A549 treated with CpdA at 1 μM for 4 hours (cell line): ENCODE measurements at places on chromosomes 5 and 9. TPM values are rescaled to one million over a fixed set of nuclear protein-coding genes. Genes with fewer than 3 reads are reported as not detected.

The DNM1 gene
- total RNA-seq: 82.3 to 102 TPM (median 86.9 TPM) in 5 replicates

The TBCA gene
- total RNA-seq: 270 to 339 TPM (median 291 TPM) in 5 replicates

The ACSL6 gene
- 0.06 to 0.24 TPM (median 0.17 TPM) in 4 of 5 replicates, not detected in the other for total RNA-seq

The SPINK6 gene
- 0.26 to 1.4 TPM (median 0.37 TPM) in 5 replicates for total RNA-seq

The PCDHB4 gene
- 0.03 to 0.09 TPM (median 0.06 TPM) in 4 of 5 replicates, not detected in the other for total RNA-seq

The PCDHGB2 gene
- 0.07 to 0.19 TPM (median 0.17 TPM) in 5 replicates for total RNA-seq

The UBQLN1 gene
- total RNA-seq: 103 to 128 TPM (median 111 TPM) in 5 replicates

The TMEM161B gene
- 8.0 to 11.4 TPM (median 8.9 TPM) in 5 replicates for total RNA-seq

The GABRA6 gene
- total RNA-seq: not detected in 5 replicates

The SGCD gene
- 3.7 to 5.2 TPM (median 4.3 TPM) in 5 replicates for total RNA-seq

The LOX gene
- 0.71 to 1.6 TPM (median 1.4 TPM) in 5 replicates for total RNA-seq

The ANKRD33B gene
- total RNA-seq: 10.0 to 11.2 TPM (median 10.9 TPM) in 5 replicates

The GFI1B gene
- total RNA-seq: 0.07 TPM in 1 of 5 replicates, not detected in the others

The C7 gene
- total RNA-seq: not detected in 5 replicates

The SLC36A3 gene
- total RNA-seq: not detected in 5 replicates

The INSYN2B gene
- total RNA-seq: 0.61 to 1.2 TPM (median 0.91 TPM) in 5 replicates

The PLPPR1 gene
- not detected in 5 replicates for total RNA-seq

The DRD1 gene
- total RNA-seq: 0.83 to 1.4 TPM (median 1.0 TPM) in 5 replicates

The PCDHGA9 gene
- total RNA-seq: 0.06 to 0.14 TPM (median 0.08 TPM) in 3 of 5 replicates, not detected in the others

The FPGS gene
- 45.8 to 52.2 TPM (median 47.7 TPM) in 5 replicates for total RNA-seq

The EGFL7 gene
- 39.5 to 60.2 TPM (median 52.8 TPM) in 5 replicates for total RNA-seq

The GKAP1 gene
- total RNA-seq: 4.5 to 6.4 TPM (median 5.5 TPM) in 5 replicates

The SAPCD2 gene
- total RNA-seq: 13.9 to 28.6 TPM (median 24.4 TPM) in 5 replicates

The GPRIN1 gene
- 7.1 to 9.4 TPM (median 9.1 TPM) in 5 replicates for total RNA-seq

The ZNF483 gene
- 0.53 to 0.85 TPM (median 0.69 TPM) in 5 replicates for total RNA-seq

The SHISAL2B gene
- total RNA-seq: not detected in 5 replicates

The TAF1L gene
- total RNA-seq: not detected in 5 replicates

The ENTPD8 gene
- 0.21 to 0.52 TPM (median 0.28 TPM) in 5 replicates for total RNA-seq

The PNPLA7 gene
- 0.54 to 0.97 TPM (median 0.84 TPM) in 5 replicates for total RNA-seq

The TMEM215 gene
- not detected in 5 replicates for total RNA-seq

The MYMK gene
- not detected in 5 replicates for total RNA-seq

The CDH6 gene
- 0.12 to 0.33 TPM (median 0.19 TPM) in 5 replicates for total RNA-seq

The TUSC1 gene
- 4.8 to 9.0 TPM (median 7.1 TPM) in 5 replicates for total RNA-seq

The ACTBL2 gene
- total RNA-seq: 0.05 TPM in 1 of 5 replicates, not detected in the others

The PCDHGA7 gene
- total RNA-seq: 0.72 to 1.3 TPM (median 0.96 TPM) in 5 replicates

The HTR1A gene
- not detected in 5 replicates for total RNA-seq

The RNF224 gene
- total RNA-seq: 0.10 to 0.24 TPM (median 0.20 TPM) in 5 replicates

The FBN2 gene
- total RNA-seq: 12.7 to 18.5 TPM (median 17.3 TPM) in 5 replicates

The PAIP2 gene
- 85.0 to 113 TPM (median 91.3 TPM) in 5 replicates for total RNA-seq

The CDKN2B gene
- not detected in 5 replicates for total RNA-seq

The ZSWIM6 gene
- total RNA-seq: 5.5 to 6.3 TPM (median 6.2 TPM) in 5 replicates

The NR4A3 gene
- total RNA-seq: 2.0 to 3.0 TPM (median 2.6 TPM) in 5 replicates

The PDLIM4 gene
- 0.26 to 0.43 TPM (median 0.35 TPM) in 4 of 5 replicates, not detected in the other for total RNA-seq

The PCDH1 gene
- 1.5 to 2.7 TPM (median 1.9 TPM) in 5 replicates for total RNA-seq

The PRLR gene
- 0.08 to 0.15 TPM (median 0.11 TPM) in 4 of 5 replicates, not detected in the other for total RNA-seq

The MLANA gene
- total RNA-seq: not detected in 5 replicates

The NREP gene
- 1.4 to 2.7 TPM (median 2.3 TPM) in 5 replicates for total RNA-seq

The EQTN gene
- not detected in 5 replicates for total RNA-seq
